ENCODE measurements at places on chromosomes 11 and 22. TPM values are rescaled to one million over a fixed set of nuclear protein-coding genes. Genes with fewer than 3 reads are reported as not detected.

KIAA1671 gene
- 20.1 TPM for total RNA-seq

RFPL1 gene
- total RNA-seq = not detected

CALCA gene
- total RNA-seq = not detected

MYRF gene
- 2.1 TPM for total RNA-seq

CCDC157 gene
- total RNA-seq = 4.9 TPM

SCGB1D2 gene
- not detected for total RNA-seq

MMP13 gene
- total RNA-seq = not detected

SAA2 gene
- not detected for total RNA-seq

MAJIN gene
- not detected for total RNA-seq

LIF gene
- 304 TPM for total RNA-seq

SERHL2 gene
- total RNA-seq = 3.5 TPM

POTEH gene
- total RNA-seq = not detected

FAM76B gene
- total RNA-seq = 50.4 TPM

DDI1 gene
- not detected for total RNA-seq

CDC45 gene
- 94.8 TPM for total RNA-seq

ASPHD2 gene
- total RNA-seq = 17.0 TPM

TRPM5 gene
- not detected for total RNA-seq

OR4C13 gene
- total RNA-seq = not detected

SLCO2B1 gene
- total RNA-seq = not detected

HEPHL1 gene
- not detected for total RNA-seq

VPREB1 gene
- total RNA-seq = not detected

GP1BB gene
- total RNA-seq = not detected

MYEOV gene
- not detected for total RNA-seq

GAL gene
- total RNA-seq = not detected

AIFM3 gene
- 0.67 TPM for total RNA-seq

SCT gene
- total RNA-seq = not detected

OVOL1 gene
- not detected for total RNA-seq

MAP6 gene
- total RNA-seq = 0.30 TPM

OR4A16 gene
- not detected for total RNA-seq

DSCAML1 gene
- total RNA-seq = 0.42 TPM

UCP3 gene
- 5.2 TPM for total RNA-seq

ARL14EP gene
- 36.1 TPM for total RNA-seq

SLC37A4 gene
- total RNA-seq = 26.5 TPM

TUB gene
- total RNA-seq = 0.09 TPM

SLC17A6 gene
- not detected for total RNA-seq

LRRC10B gene
- total RNA-seq = 0.09 TPM

RASGRP2 gene
- 123 TPM for total RNA-seq

SYCE3 gene
- total RNA-seq = 0.96 TPM

CAVIN3 gene
- 18.7 TPM for total RNA-seq

TMEM25 gene
- total RNA-seq = 8.6 TPM

MRGPRF gene
- total RNA-seq = not detected

UBQLNL gene
- 0.55 TPM for total RNA-seq

LARGE1 gene
- 1.1 TPM for total RNA-seq

NRIP3 gene
- total RNA-seq = 0.91 TPM

RCOR2 gene
- total RNA-seq = 0.16 TPM

TMEM121B gene
- not detected for total RNA-seq

All from activated CD8-positive, alpha-beta memory T cell treated with anti-CD3 and anti-CD28 coated beads, Interleukin-2, amount 10 ng/mL, durations not matched to agents 7 days and 5 days (primary cell).